Activated CD4-positive, alpha-beta T cell treated with anti-CD3 and anti-CD28 coated beads, Interleukin-10, Interleukin-2, amounts not matched to agents 100 ng/mL and 50 ng/mL, durations not matched to agents 16 hours and 8 hours (primary cell): ENCODE measurements at places on chromosomes 7 and 10.
A peak's percentile ranks its signal among the peaks of the same experiment; 100 is the strongest.

- DNase-seq = no peak
Observed at GRCh38 chr10:43775384-43775783, 126.7 kb upstream of the ZNF32 start.

DNA sequence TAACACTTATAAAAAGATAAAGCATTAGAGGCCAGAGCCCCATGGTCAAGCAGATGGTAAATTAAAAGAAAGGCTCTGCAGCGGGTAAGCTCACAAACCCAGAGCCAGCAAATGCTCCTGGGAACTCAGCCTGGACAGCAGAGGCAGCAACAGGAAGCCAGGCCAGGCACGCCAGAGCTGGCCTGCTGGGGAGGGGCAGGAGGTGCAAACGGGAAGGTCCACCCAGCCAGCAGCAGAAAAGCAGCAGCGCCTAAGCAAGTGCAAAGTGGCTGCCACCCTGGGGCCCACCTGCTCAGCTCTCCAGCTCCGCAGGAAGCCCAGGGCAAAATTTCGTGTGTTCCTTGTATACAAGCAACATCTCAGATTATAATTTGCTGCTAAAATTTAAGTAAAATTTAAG is 82.7 kb upstream of the GPR22 start:
- DNase-seq = no peak

DNA sequence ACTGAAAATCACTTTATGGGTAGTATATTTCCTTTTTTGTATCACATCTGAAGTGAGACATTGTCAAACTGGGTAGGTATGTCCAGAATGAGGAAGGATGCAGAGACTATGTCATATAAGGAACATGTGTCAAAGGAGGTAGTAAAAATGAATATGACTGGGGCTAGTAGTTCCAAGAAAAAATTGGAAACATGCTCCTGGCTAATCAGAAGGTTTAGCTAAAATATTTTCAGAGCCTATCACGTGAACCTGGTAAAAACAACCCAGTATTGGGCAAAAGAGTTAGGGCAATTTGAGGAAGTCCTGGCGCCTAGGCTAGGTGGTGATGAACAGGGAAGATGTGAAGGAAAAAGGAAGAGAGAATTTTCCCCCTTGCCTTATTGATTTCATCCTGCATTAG is 26.4 kb downstream of the ENTPD1 start:
- DNase-seq = no peak

DNA sequence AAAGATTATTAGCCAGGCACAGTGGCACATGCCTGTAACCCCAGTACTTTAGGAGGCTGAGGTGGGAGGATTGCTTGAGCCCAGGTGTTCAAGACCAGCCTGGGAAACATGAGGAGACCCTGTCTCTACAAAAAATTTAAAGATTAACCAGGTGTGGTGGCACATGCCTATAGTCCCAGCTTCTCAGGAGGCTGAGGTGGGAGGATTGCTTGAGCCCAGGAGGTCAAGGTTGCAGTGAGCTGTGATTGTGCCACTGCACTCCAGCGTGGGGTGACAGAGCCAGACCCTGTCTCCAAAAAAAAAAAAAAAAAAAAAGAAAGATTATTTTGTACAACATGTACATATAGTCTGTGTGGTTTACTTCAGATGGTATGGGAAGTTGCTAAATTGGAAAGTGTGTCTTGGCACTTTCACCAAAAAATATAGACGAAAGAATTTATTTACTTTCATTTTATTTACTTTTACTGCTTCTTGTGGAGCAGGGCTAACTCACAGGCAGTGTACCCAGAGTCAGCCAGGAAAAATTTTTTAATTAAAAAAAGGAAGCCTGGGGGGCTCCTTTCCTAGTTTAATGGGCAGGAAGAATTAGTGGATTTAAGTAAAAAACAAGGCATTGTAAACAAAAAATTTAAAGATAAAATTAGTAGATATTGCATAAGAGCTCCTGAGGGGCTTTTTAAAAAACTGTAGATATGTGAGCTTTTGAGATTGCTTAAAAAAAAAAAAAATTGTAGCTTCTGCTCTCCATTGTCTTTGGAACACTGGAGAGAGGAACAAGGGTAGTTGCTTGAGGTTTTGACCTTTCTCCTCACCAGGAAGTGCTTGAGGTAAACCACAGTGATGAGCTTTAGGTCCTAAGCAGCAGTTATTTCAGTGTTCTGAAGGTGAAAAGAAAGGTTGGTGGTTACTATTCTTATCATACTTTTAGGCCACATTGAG is 44.6 kb upstream of the VDAC2 start:
- peak; percentile 78 for DNase-seq

DNA sequence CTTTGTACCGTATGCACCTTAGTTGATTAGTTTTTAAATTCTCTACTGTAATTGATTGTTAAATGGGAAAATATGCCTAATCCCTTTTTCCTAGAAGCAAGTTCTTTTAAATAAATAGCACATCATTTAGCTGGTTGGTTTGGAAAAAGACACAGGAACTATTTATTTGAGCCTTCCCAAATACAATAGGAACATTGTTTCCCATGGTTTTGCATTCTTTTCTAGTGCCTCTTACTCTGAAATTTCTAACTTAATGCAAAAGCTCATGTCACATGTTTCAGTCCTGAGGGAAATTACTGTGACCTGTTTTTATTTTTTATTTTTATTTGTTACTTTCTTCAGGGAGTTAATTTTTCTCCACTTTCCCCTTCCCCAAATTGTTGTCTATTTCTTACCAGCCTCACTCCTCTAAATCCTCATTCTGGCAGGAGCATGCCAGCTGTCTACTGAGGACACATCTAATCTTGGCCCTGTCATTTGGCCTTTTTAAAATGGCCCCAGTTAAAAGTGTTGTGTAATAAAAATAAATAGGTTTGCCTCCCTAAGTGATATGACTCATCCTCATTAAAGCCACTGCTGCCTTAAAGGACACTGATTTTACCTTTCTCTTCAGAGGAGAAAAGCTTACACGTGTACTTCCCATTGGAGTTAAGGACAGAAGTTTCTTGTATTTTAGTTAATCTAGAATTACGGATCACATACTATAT is 94.5 kb downstream of the PPP1R3A start:
- no peak for DNase-seq
